ENCODE measurements at places on chromosomes 11 and 22.

DNA sequence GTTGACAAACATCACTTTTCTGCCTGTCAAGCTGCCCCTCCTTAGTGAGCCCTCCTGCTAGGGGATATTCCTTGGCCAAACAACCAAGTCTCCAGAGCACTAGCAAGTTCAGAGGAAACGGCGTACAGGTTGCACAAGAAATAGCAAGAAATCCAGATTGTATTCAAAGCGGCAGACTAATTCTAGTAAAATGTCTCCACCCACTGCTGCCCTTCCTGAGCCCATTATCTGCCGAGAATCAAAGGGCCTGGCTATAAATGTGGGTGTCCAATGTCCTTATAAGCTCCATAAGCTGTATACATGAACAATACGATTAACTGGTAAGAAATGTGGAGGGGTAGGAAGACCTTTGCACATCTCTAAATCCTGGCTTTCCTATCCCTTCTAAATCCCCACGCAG, 44.0 kb upstream of the AKIP1 start:
- peak; percentile 9 for DNase-seq

GRCh38 chr11:95076981-95077380, 10.3 kb downstream of the SRSF8 start:
- no peak for DNase-seq

GRCh38 chr11:70036971-70037882, 40.9 kb upstream of the ANO1 start:
- DNase-seq, result no peak

DNA sequence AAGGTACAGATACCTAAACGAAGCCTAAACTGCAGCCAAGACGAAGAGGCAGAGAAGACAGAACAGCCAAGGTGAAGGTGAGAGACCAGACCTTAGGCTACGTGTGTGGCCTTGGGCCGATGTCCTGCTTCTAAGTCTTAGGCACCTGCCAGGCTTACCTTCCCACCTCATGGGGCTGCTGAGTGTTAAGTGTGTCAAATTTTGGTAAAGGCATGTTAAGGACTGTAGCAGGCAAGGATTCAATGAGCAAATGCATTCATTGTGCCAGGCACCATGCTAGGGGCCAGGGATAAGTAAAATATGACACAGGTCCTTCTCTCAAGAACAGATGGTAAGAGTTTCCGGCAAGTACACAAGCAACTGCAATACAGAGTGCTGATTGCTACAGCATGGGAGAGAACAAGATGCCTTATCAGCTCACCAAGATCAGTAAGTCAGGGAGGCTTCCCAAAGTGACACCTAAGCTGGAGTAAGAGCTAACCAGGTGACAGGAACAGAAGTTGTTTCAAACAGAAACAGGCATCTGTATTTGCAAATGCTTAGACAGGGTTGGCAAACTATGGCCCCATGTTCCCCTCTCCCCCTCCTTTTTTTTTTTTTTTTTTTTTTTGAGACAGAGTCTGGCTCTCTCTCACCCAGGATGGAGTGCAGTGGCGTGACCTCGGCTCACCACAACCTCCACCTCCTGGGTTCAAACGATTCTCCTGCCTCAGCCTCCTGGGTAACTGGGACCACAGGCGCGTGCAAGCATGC, 46.7 kb downstream of the CLTCL1 start:
- DNase-seq, result no peak

GRCh38 chr22:26565181-26565580, 24.8 kb downstream of the TPST2 start:
- DNase-seq, result no peak

GRCh38 chr11:78234006-78234405, 45.3 kb downstream of the USP35 start:
- no peak for DNase-seq

DNA sequence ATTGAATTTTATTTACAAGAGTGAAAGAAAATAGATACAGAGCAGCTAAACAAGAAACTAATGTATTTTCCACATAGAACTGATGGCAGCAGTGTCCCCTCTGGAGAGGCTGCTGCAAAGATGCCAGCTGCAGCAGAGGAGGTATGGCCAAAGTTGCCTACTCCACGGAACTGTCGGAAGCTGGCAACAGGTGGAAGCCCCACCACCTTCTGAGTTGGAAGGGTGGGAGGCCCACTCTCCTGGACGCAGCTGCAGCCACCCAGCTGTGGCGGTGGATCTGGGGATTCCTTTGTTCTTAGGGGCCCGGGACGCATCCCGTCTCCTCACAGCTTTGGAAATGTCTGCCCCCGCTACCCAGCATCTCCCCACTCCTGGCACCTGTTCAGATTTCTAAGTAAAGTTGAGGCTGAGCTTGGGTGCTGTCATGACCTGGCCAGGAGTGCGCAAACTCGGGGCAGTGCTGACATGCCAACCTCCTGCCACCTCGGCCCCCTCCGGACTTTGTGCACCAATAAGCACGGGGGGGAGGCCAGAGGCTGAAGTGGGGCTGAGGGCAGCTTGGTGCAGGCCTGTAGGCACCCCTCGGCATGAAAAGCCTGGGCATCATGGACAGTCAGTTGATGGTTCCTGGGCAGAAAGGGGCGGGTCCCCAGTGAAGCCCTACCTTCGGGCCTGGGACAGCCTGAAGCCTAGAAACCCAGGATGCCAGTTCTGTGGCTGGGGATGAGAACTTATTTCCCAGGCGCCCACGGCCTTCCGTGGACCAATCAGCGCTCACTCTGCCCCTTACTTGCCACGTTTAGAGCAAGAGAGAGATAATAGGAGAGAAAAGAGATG, 1071.4 kb downstream of the JRKL start:
- DNase-seq, result no peak

DNA sequence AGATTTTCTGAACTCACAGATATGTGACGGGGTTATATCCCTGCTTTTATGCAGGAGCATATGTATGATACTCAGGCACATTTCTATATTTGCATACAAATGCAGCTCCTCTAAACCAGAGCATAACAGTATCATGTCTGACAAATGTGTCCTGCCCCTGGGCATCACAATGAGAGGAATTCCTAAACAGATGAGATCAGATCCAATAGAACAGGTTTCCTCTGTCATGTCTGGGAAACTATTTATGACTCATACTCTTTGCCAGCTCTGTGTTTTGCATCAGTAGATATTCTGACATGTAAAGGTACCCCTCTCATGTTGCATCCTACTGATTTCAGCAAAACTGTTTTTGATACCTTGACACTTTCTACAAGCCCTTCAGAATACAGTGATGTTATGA, 29.4 kb downstream of the SYT9 start:
- DNase-seq, result peak; percentile 2

- DNase-seq, result peak; percentile 25
These were observed 11.7 kb downstream of the MICAL2 start for GRCh38 chr11:12122083-12122482.

GRCh38 chr22:42346722-42347121, 76.3 kb upstream of the TCF20 start:
- no peak for DNase-seq

GRCh38 chr11:120120805-120121335, 17.0 kb downstream of the TRIM29 start:
- DNase-seq, result no peak
